ENCODE measurements at places on chromosomes 5 and 9.
A peak's percentile ranks its signal among the peaks of the same experiment; 100 is the strongest.

- DNase-seq, result no peak
These were observed 1599.2 kb downstream of the MAT2B start for GRCh38 chr5:165104611-165105010.

DNA sequence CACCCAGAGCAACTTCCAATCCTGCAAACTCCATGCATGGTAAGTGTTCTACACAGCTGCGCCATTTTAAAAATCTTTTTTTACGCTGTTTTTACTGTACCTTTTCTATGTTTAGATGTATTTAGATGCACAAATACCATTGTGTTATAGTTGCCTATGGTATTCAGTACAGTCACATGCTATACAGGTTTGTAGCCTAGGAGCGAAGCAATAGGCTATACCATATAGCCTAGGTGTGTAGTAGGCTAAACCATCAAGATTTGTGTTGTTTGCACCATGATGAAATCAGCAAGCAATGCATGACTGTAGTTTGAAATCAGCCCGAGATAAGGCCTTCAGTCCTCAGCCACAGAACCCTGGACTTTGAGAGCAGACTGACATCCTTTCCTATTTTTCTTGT lies 101.2 kb downstream of the LIX1 start:
- peak; percentile 15 for DNase-seq

- no peak for DNase-seq
These were observed 42.8 kb upstream of the RLN1 start for GRCh38 chr9:5382479-5382878.

DNA sequence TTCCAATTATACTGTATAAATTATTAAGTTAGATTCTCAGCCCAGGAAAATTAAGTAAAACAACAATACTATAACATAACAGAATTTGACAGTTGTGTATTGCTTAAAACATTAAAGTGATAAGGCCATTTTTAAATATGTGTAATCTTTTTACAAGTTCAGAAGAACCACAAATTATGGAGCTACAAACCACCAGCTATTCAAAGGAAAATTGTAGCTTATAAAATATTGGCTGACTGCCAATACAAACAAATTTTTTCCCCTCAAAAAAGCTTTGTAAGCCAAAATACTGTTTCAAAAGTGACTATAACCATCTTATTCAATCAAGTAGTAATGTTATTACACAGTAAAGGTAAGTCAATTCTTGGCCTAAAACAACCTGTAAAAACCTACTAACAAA lies 21.9 kb downstream of the STRBP start:
- DNase-seq, result no peak

GRCh38 chr5:151092762-151093161 lies 11.9 kb upstream of the TNIP1 start:
- DNase-seq, result no peak

- DNase-seq, result no peak
These were observed 57.1 kb downstream of the BARX1 start for GRCh38 chr9:93898026-93898425.

- DNase-seq, result no peak
These were observed 7.4 kb downstream of the KLF9 start for GRCh38 chr9:70407081-70407503.

DNA sequence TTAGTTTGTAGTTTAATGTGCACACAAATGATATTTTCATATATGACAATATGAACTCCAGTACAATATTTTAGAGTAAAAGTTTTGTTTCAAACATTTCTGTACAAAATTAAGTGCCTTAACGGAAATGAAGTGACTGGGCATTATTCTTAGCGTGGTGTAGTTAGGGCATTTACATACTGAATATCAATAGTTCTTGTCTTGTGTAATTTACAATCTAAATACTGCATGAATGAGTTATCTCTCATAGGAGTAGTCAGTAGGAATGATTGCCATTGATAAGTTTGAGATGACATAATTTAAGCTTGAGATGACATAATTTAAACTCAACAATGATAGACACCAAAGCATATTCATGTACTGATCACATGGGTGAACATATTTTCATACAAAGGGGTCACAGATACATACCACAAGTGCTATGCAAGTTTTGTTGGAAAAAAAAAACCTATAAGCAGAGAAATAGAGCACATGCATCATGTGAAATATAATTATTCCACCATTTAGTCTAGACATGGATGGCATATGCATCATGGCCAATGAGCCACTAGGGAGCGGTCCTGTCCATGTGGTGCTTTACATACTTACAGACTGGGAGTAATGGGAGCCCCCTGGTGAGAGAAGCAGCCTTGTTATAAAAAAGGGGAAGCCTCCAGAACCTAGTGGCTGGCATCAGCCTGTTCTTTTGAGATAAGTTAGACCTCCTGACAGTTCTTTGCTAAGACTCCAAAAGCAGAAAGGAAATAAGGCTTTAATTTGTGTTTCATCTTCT lies 1523.9 kb downstream of the MAT2B start:
- DNase-seq, result peak; percentile 7

GRCh38 chr5:167245868-167246267 lies 1045.6 kb upstream of the WWC1 start:
- DNase-seq, result no peak
